ENCODE measurements at places on chromosomes 2 and 18. TPM values are rescaled to one million over a fixed set of nuclear protein-coding genes. Genes with fewer than 3 reads are reported as not detected.

The SLC9A2 gene
- under 0.01 TPM for total RNA-seq

The GULP1 gene
- 39.2 TPM for total RNA-seq

The RAX gene
- not detected for total RNA-seq

The AP1S3 gene
- 59.5 TPM for total RNA-seq

The PIEZO2 gene
- under 0.01 TPM for total RNA-seq

The CNGA3 gene
- under 0.01 TPM for total RNA-seq

Measured in bronchial epithelial cell (primary cell).